ENCODE measurements at places on chromosomes 2 and 18. TPM values are rescaled to one million over a fixed set of nuclear protein-coding genes. Genes with fewer than 3 reads are reported as not detected.
A peak's percentile ranks its signal among the peaks of the same experiment; 100 is the strongest.

The SP140 gene
- total RNA-seq: 424 TPM

The LIMS3 gene
- 0.32 TPM for total RNA-seq

The OSR1 gene
- total RNA-seq: not detected

The DYNAP gene
- total RNA-seq: not detected

The OSBPL6 gene
- not detected for total RNA-seq

GRCh38 chr2:154724194-154724797 is 25.8 kb downstream of the KCNJ3 start:
- DNase-seq: no peak

- DNase-seq: no peak
Observed at GRCh38 chr2:237956402-237956736, 10.4 kb upstream of the UBE2F start.

DNA sequence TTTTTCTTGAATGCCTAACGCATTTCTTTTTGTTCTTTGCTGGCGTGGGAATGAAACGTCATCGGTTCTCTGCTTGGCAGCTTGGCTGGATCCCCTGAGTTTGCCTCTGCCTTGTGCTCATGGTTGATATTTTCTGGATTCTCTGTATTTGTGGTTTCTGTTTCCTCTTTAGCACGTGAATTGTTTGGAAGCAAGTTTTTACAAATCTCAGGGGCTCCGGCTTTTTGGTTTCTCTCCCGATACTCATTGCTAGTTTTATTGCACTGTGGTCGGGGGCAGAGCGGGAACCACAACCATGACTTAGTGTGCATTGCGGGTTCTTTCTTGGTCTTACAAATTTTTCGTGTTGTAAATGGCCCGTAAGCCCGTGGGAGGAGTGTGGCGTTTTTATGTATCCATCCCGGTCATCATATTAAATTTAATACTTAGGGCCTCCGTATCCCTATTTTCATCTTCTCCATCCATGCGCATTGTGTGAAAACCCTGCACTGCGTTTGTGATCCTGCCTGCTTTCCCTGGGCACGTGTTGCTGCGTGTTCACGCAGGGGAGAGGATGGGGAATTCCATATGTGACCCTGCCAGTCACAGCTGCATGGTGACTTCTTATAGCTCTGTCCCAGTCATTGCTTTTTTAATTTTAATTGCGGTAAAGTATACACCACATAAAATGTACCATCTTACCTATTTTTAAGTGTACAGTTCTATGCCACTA is 9.4 kb downstream of the RAMP1 start:
- DNase-seq: no peak

DNA sequence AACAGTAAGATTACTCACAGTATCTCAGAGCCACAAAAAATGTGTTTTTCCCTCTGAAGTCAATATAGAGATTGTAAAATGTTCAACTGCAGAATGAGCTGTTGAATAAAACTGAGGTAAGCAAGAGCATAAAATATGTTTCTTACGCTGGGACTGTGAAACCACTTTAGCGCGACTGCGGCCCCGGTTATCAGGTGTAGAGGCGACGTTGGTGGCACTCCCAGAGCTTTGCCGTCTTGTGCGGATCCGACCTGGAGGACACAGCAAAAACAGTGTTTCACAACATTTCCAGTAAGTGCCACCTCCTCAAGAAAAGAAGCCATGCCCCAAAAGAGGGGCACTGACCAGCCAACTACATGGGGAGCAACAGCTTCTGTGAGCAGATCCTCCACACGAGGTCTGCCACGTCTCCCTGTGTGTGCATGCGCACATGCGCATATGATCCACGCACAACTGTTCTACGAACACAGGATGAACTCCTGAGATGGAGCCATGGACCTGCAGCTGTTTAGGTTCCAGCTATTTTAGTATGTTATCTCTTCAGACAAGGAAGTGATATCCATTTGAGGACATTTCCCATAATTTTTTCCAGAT is 100.7 kb upstream of the RNU4ATAC start:
- DNase-seq: no peak

- peak; percentile 61 for DNase-seq
Observed at GRCh38 chr2:85851253-85852151, 37.3 kb downstream of the ST3GAL5 start.

GRCh38 chr2:124604940-124605339 is 579.9 kb downstream of the CNTNAP5 start:
- no peak for DNase-seq

- no peak for DNase-seq
Observed at GRCh38 chr2:154696369-154696768, 2.1 kb upstream of the KCNJ3 start.
